Activated CD8-positive, alpha-beta memory T cell treated with anti-CD3 and anti-CD28 coated beads for 4 hours (primary cell): ENCODE measurements at places on chromosomes 3 and 15.

- DNase-seq, result no peak
These were observed 39.6 kb upstream of the MAGEF1 start for GRCh38 chr3:184751204-184752040.

DNA sequence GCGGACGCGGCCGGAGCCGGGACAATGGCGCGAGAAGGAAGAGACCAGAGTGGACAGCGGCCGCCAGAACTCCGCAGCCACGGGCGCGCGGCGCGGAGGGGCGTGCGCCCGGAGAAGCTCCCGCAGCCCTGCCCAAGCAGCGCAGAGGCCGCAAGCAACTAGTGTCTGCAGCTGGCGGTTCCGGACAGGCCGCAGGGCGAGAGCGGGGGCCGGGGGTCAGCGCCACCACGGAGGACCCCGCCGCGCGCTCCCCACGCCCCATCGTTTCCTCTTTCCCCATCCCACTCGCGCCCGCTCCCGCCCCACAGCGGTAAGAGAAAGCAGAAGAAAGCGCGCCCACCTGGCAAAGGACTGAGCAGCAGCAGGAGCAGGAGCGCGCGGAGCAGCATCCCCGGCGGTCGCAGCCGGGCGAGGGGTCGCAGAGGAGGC lies 440 bp downstream of the PRTG start:
- no peak for DNase-seq

DNA sequence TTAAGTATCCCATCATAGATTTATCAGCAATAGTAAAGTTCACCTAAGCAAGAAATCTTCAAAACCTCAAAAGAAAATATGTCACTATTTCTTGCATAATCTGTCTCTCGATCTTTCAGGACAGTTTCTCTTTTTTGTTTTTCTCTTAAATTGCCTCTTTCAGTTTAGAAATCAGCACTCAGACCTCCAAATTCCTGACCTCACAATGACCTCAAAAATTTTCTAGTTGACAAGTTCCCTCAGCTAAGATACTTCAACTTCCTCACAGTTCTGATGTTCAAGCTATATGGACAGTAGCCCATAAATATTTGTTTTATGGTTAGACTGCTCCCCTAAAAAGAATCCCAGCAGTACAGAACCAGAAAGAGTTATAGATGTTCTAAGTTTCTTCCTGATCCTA lies 24.1 kb downstream of the SLC24A5 start:
- DNase-seq, result no peak

DNA sequence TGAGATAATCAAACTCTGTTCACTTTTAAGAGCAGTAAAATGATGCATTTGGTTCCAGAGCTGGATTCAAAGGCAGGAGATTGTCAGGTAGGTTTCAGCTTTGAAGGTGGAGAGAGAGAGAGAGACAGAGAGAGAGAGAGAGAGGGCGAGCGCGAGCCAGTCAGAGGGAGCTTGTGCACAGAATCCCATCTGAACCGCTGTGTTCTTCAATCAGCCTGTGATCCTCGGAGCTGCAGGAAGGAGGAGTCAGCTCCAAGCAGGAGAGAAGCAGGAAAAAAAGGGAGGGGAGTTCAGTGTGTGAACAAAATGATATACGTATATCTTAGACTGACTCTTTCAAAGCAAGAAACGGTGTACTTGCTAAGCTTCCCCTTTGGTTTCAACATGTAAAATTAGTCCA lies at the start of gene GPR149:
GPR149 (minus strand) TSS at position 177 of the 400 bp plus-strand sequence. CDS start 575 bp downstream, outside the sequence.
- no peak for DNase-seq

DNA sequence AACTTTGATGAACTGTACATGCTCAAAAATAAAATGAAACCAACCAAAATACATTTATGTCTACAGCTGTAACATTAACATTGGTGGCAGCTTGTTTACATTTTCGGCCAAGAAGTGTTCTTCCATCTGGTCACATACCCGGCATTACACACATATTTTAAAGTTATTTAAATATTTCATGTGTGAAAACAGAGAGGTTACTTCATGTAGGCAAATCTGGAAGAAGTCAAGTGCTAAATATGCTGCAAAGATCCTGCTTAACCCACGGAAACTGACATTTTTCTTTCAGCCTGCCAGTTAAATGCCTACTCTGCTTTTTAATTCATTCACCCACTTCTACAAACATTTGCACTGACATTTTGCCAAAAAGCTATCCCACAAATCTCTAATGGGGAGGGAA lies 69.7 kb downstream of the MB21D2 start:
- DNase-seq, result no peak

DNA sequence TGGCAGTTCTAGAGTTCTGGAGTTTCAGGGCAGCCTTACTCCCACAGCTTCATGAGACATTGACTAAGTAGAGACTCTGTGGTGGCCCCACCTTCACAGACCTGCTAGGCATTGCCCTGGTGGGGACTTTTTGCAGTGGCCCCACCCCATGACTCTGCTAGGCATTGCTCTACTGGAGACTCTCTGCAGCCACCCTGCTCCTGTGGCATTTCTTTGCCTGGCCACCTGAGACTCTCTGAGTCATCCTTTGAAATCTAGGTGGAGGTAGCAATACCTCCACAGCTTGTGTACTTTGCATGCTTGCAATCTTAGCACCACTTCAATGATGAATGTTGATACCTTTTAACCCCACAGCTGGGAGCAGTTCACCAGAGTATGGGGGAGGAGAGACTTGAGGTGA lies 40.6 kb upstream of the DHX36 start:
- no peak for DNase-seq

DNA sequence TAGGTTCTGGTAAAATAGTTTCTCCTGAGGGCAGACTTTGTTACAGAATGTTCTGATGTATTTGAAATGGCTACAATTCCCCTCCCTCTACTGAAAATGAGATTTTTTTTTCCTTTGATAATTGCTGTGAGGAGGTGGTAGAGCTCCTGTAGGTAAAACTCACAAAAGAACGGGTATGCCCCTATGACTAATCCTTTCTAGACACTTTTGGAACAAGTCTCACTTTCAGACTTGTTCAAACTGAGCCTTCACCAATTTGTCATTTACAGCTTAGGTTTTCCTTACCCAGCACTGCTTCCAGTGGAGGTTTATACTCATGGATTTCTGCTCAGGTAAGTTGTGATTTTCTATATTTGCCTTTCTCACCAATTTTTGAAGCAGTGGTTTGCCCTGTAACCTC lies 115.6 kb downstream of the NLGN1 start:
- no peak for DNase-seq
